ENCODE measurements at places on chromosomes 3 and 15. TPM values are rescaled to one million over a fixed set of nuclear protein-coding genes. Genes with fewer than 3 reads are reported as not detected.

ACOX2 gene
- 11.1 TPM for total RNA-seq

DNA sequence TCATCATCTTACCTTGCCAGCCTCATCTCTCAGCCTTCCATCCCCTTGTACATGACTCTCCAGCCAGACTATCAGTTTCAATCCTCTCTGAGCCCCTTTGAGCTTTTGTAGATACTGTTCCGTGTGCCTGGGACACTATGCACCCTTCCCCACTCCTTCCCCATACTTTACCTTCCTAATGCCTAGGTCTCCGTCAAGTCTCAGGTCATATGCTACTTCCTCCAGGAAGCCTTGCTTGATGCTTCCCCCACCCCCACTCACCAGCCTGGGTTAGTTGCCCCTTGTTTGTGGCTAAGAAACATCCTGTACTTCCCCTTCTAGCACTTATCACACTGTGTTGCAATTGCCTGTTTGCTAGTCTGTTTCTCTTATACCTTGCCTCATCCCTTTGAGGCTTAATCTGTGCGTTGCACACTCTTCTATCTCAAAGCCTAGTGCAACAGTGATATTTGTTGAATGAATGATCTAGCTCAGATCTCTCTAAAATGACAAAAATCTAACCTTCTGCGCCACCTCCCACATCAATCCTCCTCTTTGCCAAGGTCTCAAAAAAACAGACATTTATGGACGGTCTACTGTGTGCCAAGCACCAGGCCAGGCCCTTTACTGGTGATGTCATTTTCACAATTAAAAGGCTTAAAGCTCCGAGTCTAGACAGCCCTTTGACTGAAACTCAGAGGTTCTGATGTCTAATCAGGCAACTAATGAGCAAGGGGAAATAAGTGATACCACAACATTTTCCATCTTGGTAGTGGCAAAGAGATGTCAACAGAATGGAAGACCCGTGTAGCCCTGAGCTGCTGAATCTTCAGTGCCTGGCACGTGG is 6.5 kb upstream of the USP3 start:
- DNase-seq, result no peak

- no peak for DNase-seq
Measured at GRCh38 chr15:68370768-68371151, 61.2 kb downstream of the ITGA11 start.

GRCh38 chr15:72201391-72201921 is 3.9 kb upstream of the GRAMD2A start:
- no peak for DNase-seq

DNA sequence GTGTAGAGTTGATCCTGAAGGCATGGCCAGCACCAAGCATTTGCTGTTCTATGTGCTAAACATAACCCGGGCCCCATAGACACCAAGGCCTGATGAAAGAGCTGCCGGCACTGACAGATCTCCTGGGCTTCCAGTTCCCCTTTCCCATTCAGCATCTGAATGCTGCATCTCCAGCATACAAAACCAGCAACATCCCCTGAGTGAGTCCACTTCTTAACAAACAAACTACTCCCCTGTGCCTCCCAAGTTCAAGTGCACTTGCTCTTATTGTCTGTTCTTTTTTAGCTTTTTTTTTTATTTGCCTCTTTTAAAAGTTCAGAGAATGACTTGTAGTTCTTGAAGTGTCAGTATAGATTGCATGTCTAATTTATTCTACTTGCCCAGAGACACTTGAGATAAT is 156.0 kb downstream of the EDEM1 start:
- no peak for DNase-seq

PCSK6 gene
- total RNA-seq, result 14.3 TPM

DNA sequence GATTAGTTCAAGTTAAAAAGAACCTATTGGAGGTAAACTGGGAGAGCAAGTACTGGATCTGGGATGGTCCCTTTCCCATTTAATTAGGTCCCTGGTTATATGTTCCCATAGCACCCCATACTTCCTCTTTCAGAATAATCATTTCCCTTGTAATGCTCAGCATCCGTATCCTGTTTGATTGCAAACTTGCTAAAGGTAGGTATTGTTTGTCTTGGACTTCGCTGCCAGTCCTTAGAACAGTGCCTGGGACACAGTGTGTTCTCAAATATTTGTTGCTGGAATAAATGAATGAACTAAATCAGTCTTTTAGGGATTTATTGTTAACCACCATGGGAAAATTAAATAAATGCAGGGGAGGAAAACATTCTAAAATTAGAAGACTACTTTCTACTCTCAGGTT is 299.8 kb downstream of the GRM7 start:
- DNase-seq, result no peak

DNA sequence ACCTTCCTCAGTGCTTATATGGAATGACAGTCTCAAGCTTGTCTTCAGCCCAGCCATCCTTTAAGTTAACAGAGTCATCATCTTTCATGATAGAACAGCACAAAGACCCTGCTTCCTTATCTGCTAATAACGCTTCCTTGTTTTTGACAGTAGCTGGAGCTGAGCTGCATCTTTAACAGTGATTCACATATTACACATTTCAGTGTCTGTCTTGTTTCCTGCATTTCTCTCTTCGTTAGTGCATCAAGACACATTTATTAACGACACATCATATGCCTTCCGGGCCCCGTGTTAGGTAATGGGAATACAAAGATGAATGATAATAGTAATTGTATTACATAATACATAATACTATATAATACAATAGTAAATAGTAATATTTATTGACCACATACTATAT is 30.2 kb upstream of the GREM1 start:
- no peak for DNase-seq

GRCh38 chr3:179076243-179077027 is 4.8 kb upstream of the ZMAT3 start:
- no peak for DNase-seq

GRCh38 chr3:102450976-102451375 is 16.2 kb downstream of the ZPLD1 start:
- no peak for DNase-seq

- peak; percentile 71 for DNase-seq
Measured at GRCh38 chr15:96158938-96159337, 171.6 kb upstream of the NR2F2 start.

GRCh38 chr3:195282961-195283360 is 12.0 kb upstream of the XXYLT1 start:
- no peak for DNase-seq

DNA sequence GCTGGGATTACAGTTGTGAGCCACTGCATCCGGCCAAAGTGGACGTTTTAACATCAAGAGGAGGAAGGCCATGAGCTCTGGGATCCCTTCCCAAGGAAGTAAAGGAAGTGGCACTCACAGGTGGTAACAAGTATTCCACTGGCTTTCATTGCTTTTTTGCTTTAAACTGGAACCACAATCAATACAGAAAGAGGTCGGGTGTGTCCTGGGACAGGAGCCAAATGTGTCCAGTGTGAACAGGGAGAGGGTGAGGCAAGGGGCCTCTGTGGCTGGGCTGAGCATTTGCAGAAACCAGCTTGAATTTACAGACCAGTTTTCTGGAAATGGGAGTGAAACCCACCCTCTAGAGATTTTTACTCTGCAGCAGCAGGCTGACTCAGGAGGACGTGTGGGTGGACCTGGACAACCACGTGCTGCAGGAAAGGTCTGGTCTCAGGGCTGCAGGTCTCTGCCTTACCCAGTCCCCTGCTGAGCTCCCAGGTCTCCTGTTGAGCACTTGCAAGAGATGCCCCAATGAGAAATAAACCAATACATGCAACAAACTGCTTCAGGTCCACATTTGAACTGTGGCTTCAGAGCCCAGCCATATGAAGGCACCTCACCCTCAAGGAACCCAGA is 42.8 kb upstream of the TMEM115 start:
- no peak for DNase-seq

All from spinal cord (tissue), 10 donors.